ENCODE measurements at places on chromosomes 11 and 22. TPM values are rescaled to one million over a fixed set of nuclear protein-coding genes. Genes with fewer than 3 reads are reported as not detected.

GRCh38 chr11:2853997-2854560 lies 31.5 kb downstream of the CDKN1C start:
- DNase-seq = no peak

DNA sequence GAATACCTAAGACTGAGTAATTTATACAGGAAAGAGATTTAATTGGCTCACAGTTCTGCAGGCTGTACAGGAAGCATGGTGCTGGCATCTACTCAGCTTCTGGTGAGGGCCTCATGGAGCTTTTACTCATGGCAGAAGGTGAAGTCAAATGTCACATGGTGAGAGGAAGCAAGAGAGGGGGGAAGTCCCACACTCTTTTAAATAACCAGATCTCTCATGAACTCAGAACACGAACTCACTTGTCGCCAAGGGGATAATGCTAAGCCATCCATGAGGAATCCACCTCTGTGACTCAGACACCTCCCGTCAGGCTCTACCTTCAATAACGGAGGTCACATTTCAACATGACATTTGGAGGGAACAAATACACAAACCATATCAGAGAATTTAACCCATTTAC lies 42.2 kb downstream of the BIRC2 start:
- no peak for DNase-seq

DNA sequence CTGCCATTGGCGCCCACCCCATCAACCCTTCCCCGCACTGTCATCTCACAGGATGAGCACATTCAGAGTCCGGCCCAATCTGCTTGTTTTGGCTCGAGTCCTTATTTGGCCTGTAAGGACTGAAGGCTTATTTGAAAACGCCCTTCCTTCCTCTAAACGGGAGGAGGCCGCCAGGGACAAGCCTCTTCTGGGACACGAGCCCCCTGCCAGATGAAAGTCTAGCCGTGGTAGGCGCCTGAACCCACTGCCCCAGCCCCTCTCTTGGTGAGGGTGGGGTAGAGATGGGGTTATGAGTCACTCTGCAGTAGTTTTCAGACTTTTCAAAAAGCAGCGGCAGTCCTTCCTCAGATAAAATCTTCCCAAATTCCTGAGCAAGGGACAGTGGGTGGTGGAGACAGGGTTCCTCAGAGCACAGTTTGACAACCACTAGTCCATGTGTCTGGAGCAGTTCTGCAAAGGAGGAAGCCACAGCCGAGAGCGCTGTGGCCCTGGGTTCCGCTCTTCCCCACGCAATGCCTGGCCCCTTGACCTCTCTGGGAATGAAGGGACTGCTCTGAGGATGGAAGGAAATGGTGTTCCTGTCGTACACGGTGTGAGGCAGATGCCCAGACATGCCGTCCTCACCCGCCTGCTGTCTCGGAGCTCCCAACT lies 57.0 kb downstream of the MYH9 start:
- no peak for DNase-seq

GRCh38 chr22:47606426-47606825 lies 844.0 kb downstream of the TBC1D22A start:
- no peak for DNase-seq

DNA sequence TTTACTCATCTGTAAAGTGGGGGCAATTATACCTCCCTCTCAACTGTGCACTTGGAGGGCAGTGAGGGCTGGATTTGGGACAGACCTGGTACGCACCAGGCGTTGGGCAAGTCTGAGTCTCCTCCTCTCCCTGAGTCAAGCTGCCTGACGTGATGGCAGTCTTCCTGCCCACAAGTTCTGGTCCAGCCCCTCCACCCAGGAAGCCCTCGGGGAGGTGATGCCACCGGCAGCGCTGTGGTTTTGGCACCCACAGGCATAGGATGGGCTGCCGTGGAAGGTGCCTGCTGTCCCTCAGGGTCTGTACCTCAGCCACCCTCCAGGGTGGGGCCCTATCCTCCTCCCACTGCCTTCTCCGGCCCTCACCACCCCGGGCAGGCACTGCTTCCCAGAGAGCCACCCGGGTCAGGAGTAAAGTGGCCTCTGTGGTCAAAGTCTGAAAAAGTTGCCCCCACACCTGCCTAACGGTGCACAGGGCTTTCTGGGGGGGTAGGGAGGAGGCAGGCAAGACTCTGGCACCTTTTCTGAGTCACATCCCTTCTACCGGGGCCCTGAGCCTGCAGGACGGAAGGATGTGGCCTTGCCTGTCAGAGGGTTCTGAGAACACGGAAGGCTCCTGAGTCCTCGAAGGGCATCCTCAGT lies 6.5 kb upstream of the APOBEC3H start:
- no peak for DNase-seq

DNA sequence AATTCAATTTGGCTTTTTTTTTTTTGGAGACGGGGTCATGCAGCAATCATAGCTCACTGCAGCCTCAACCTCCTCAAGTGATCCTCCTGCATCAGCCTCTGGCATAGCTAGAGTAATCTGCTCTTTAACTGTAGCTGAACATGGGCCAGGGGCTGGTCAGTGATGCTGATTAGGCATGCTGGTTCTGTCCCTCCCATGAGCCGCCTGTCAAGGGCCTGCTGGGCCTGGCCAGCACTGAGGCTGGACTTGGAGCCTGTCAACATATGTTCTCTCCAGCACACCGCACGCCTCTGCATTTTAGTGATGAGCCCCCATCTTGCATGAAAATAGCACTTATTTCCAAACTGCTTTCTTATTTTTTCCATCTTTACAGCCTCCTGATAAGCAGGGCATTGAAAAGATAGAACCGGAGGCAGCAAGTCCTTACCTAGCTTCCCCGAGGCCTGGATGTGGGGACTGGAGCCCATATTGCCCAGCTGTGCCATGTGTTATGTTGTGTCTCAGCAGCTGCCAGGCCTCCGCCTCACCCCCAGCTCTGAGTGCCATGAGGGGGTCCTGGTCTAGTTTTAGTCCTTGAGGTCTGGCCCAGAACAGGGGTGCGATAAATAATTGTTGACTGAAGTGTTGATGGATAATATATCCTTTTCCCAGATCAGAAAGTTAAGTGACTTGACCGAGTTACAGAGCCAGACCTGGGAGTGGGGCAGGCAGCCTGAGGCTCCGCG lies 80.0 kb downstream of the CTTN start:
- DNase-seq = no peak

DNA sequence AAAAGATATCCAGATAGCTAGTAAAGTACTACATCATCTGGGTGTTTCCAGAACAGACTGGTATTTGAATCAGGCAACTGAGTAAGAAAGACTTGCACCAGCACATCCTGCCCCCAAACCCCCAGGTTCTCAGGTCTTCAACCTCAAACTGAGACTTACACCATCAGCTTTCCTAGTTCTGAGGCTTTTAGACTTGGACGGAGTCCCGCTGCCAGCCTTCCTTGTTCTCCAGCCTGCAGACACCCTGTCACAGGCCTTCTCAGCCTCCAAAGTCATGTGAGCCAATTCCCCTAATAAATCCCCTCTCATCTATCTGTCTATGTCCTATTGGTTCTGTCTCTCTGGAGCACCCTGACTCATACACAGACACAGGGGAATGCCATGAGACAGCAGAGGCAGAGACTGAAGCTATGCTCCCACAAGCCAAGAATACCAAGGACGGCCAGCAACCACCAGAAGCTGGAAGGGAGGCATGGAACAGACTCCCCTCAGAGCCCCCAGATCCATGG lies 10.9 kb downstream of the SMCO4 start:
- DNase-seq = no peak

GRCh38 chr11:66467034-66467659 lies 442 bp downstream of the PELI3 start:
- no peak for DNase-seq

DNA sequence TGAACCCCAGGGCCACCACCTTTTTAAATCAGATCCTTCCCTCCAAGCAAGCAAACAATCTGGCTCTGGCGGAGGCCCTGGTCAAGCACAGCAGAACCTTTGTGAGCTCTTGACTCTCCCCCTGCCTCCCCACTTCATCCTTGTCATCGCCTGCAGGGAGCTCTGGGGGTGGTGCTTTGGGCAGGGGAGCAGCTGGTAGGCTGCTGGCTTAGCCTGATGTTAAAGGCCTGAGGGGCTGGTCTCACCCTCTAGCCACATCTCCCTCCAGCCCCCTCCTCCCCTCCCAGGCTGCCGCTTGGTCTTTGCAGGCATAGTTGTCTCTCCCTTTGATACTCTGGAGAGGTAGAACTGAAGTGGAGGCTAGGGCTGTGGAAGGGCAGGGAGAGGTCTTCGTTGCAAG lies 50.9 kb downstream of the THAP12 start:
- DNase-seq = no peak

GRCh38 chr11:34770111-34770510 lies 146.1 kb downstream of the APIP start:
- DNase-seq = no peak

- DNase-seq = peak; percentile 73
These were observed at the start of gene IL10RA for GRCh38 chr11:117985953-117986887. IL10RA (plus strand) TSS chr11:117986394; CDS start chr11:117986468, 74 bp downstream.

DNA sequence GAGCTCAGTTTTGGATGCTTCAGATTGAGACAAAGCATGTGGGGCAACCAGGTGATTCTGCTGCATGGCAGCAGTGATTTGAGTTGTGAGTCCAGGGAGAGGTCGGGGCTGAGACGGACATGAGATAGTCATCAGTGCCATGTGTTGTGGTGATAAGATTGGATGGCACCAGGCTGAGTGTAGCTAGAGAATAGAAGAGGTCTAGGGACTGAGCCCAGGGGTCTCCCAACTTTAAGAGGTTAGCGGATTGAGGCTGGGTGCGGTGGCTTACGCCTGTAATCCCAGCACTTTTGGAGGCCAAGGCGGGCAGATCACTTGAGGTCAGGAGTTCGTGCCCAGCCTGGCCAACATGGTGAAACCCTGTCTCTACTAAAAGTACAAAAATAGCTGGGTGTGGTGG lies 6.3 kb upstream of the CTSD start:
- no peak for DNase-seq

DNA sequence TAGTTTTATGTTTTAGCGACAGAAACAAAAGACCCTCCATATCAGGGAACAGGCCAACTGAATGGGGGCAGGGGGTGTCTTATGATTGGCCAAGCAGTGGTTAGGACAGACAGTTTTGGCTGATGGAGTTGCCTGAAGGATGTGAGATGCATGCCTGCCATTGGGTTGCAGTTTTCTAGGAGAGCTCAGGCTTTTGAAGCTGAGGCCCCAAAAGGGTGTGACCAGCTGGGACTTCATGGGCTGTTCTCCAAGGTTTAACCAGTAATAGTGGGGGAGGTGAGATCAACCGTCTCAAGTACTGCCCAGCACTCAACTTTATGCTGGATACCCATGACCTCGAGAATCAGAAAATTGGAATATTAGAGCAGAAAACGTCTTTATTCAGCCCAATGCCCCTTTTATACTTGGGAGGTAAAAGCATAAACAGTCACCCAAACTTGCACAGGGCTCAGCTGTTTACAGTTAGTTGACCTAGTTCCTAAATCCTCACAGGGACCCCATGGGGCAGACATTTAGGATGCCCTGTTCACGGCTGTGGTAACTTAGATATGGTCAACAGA lies 13.5 kb downstream of the DTX4 start:
- no peak for DNase-seq

- no peak for DNase-seq
These were observed 124.7 kb downstream of the CADM1 start for GRCh38 chr11:115379528-115379927.

DNA sequence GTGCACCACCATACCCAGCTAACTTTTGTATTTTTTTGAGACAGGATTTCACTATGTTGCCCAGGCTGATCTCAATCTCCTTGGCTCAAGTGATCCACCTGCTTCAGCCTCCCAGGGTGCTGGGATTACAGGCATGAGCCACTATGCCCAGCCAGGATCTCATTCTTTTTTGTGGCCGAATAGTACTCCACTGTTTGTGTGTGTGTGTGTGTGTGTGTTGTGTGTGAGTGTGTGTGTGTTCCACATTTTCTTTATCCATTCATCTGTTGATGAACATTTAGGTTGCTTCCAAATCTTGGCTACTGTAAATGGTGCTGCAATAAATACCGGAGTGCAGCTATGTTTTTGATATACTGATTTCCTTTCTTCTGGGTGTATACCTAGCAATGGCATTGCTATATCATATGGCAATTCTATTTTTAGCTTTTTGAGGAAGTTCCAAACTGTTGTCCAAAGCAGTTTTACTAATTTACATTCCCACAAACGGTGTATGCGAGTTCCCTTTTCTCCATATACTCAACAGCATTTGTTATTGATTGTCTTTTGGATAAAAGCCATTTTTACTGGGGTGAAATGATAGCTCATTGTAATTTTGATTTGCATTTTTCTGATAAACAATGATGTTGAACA lies 105.4 kb downstream of the TTC28 start:
- no peak for DNase-seq

- no peak for DNase-seq
These were observed 34.6 kb upstream of the TMEM123 start for GRCh38 chr11:102487214-102487613.

DNA sequence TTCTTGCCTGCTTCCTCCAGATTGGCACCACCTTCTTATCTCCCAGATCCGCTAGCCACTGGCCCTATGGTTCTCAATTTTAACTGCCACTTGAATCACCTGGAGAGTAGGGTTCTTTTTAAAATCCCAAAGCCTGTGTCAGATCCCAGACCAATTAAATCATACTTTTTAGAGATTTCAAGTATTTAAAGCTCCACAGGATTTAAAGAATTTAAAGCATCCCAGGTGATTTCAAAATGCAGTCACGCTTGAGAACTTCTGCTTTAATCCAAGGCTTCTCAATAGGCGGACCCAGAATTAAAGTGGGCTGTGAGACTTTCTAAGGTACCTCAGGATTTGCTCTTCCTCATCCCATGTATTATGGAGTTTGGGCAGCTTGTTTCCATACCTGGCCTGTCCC lies 400.0 kb downstream of the SOX6 start:
- no peak for DNase-seq

DNA sequence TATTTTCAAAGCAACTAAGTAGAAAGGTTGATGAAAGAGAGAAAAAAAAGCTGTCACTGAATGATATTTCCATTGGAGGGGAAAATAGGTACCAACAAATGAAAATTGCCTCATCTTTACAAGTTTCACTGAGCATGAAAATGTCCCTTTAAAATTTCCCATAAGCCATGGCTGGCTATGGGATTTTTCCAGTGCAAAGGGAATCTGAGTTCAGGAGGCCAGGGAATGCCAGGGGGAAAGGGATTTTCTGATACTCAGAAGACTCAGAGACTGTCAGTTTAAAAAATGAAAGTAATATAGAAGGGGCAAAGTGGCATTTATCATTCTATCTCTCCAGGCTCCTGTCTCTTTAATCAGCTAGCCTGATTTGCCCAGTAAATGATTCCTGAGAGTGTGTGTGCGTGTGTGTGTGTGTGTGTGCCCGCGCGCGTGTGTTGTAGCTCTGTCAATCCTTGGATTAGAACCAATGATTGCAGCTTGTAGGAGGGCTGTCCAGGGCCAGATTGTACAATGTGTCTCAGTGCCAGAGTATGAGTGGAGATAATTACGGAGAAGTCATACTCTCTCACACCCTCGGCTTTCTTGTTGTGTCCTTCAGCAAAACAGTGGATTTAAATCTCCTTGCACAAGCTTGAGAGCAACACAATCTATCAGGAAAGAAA lies at the start of gene NTM:
TSS of gene NTM (plus strand) at position 526 of the 662 bp plus-strand sequence.
- DNase-seq = peak; percentile 75

The F2 gene
- total RNA-seq = 0.16 TPM

The TSPAN18 gene
- total RNA-seq = 19.7 TPM

The OR51B4 gene
- 0.31 TPM for total RNA-seq

The CYTH4 gene
- total RNA-seq = 2.3 TPM

The XKR3 gene
- total RNA-seq = not detected

The ZNRF3 gene
- total RNA-seq = 8.1 TPM

The GDPD5 gene
- 9.8 TPM for total RNA-seq

The CALCB gene
- total RNA-seq = not detected

The LDHAL6A gene
- 0.62 TPM for total RNA-seq

The MAML2 gene
- 4.8 TPM for total RNA-seq

The MUC5AC gene
- not detected for total RNA-seq

The UBQLNL gene
- total RNA-seq = not detected

The SLC25A18 gene
- 6.4 TPM for total RNA-seq

Measured in occipital lobe (tissue), 3 donors.